Heart left ventricle (tissue), 16 donors: ENCODE measurements at places on chromosomes 16 and 17.
A peak's percentile ranks its signal among the peaks of the same experiment; 100 is the strongest.

- DNase-seq, result no peak
Measured at GRCh38 chr17:703081-703875, 11.4 kb downstream of the VPS53 start.

DNA sequence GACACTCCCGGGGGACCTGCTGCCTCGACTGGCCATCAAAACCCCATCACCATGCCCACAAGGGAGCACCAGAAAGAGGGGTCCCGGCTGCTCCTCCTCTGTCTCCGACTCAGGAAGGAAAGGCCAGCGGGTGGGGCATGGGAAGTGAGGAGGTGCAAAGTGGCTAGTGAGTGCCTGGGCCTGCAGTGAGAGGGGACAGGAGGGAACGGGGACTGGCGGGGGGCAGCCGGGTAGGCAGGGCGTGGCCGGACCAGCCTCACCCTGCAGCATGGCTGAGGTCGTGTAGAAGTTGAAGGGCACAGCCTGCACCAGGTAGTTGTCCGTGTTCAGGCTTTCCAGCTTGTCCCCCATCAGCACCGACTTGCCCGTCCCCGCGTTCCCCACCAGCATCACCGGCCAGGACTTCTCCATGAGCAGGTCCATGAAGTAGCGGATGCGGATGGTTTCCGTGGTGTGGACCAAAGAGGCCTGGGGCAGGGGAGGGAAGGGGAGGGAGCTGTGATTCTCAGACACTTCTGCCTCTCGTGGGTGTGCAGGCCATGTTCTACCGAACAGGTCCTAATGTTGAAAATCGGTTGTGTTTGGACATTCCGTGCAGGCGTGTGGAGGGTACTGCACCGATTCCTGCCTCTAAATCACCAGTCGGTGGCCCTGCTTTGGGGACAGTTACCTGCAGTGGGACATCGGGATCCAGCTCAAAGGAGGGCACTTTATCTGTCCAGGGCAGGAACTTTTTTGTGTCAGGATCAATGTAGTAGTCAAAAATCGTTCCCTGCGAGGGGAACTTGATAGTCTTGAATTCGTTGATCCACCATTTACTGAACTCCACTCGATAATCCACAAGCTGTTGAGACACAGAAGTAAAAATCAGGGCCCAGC lies 91.7 kb downstream of the DNAH17 start:
- no peak for DNase-seq

GRCh38 chr17:22459331-22459952 lies 767.1 kb downstream of the KCNJ18 start:
- DNase-seq, result no peak

DNA sequence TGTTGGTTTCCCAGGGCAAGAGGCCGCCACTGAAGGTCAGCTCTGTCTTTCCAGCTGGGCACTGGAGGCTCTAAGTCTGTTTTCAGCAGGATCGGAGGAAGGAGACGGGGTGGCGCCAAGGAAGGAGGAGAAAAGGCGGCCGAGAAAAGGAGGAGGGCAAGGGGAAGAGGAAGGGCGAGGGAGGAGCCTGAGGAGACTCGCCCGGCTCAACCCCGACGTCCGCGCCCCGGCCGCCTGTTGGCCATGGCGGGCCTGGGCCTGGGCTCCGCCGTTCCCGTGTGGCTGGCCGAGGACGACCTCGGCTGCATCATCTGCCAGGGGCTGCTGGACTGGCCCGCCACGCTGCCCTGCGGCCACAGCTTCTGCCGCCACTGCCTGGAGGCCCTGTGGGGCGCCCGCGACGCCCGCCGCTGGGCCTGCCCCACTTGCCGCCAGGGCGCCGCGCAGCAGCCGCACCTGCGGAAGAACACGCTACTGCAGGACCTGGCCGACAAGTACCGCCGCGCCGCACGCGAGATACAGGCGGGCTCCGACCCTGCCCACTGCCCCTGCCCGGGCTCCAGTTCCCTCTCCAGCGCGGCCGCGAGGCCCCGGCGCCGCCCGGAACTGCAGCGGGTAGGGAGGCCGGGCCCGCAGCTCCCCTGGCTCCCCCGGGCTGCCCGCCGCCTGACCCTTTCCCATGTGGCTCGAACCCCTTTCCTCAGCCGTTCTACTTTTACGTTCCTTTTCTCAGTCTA lies at the start of gene RNF135:
RNF135 (plus strand) TSS at position 209 of the 737 bp plus-strand sequence; CDS start at position 244, 35 bp downstream.
- peak; percentile 91 for DNase-seq

- DNase-seq, result no peak
Measured at GRCh38 chr17:45233423-45233924, 11.8 kb downstream of the FMNL1 start.

DNA sequence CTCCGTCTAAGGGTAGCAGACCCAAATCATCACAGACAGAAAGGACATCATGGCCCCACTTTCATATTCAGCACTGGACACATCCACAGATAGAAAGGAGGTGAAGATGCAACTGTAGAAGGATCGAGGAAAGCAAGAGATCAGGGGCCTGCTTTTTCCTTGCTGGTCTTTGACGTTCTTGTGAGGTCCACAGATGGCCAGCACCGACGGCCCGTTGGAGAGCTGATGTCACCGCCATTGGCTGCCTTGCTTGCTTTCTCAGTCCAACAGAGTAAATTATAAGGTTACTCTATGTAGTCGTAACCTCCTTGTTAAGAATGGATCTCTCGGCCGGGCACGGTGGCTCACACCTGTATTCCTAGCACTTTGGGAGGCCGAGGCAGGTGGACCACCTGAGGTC lies 5.1 kb upstream of the RBFOX3 start:
- no peak for DNase-seq

GRCh38 chr17:72705905-72706395 lies 386.5 kb downstream of the SLC39A11 start:
- no peak for DNase-seq

DNA sequence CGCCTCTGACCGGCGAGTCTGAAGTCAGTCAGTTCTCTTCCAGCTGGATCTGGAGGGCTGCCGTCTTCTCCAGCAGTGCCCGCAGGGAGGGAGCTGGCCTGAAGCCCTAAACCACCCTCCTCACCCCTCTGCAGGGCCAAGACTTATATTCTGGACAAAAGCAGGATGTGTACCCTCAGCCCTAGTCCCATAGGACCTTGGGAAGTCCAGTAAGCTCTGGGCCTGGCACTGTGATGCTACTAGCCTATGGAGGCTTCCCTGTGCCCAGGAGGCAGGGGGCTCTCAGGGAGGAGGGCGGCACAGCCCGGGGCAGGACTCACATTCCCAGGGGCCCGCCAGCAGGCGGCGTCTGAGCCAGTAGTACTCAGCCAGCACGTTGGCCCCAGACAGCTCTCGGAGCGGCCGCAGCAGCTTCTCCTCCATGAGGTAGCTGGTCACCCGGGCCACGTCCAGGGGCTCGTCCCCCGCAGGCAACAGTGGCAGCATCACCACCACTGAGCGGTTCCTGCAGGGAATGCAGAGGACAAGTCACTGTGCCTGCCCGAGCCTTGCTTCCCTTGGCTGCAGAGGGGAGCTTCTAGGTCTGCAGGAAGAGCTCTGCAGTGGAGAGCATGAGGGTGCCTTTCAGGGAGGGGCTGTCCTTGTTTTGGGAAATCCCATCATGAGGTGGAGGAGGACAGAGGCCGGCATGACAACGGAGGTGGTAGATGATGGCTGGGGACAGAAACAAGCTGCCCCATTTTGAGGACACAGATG lies 41.7 kb downstream of the RMI2 start:
- DNase-seq, result no peak

DNA sequence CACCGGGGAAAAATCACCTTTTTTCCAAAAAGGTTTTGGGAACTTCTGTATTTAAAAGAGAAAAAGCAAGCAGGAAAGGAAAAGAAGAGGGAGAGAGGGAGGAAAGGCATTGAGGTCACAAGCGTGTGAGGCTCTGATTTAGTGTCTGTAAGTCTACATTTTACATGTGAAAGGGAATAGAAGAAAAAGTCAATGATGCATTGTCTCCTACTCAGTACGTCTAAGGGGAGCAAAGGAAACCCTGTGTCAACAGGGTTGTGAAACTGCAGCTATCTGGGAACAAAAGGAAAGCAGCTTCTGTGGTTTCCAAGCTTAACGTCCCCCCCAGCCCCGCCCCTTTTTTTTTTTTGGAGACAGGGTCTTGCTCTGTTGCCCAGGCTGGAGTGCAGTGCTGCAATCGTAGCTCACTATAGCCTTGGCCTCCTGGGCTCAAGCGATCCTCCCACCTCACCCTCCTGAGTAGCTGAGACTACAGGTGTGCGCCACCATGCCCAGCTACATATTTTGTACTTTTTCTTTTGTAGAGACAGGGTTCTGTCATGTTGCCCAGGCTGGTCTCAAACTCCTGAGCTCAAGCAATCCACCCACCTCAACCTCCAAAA lies 1.8 kb upstream of the CDC42EP4 start:
- DNase-seq, result no peak

GRCh38 chr16:87414251-87414680 lies 22.1 kb downstream of the MAP1LC3B start:
- no peak for DNase-seq

DNA sequence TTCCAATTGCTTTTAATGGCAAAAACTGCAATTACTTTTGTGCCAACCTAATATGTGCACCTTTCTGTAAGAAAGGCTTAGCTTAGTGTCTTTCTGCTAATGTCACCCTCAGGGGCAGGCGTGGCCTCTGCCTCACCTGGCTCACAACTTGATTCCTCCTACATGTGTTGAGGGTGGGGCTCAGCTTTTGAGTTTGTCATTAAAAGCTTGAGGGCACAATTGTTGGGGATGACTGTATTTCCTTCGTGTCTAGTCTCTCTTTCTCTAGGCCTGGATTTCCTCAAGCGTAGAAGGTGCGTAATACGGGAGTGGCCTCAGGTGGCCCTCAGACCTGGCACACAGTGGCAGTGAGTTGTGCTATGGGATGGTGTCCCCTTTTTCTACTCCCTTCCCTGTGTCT lies 94.4 kb downstream of the CLEC16A start:
- DNase-seq, result no peak

DNA sequence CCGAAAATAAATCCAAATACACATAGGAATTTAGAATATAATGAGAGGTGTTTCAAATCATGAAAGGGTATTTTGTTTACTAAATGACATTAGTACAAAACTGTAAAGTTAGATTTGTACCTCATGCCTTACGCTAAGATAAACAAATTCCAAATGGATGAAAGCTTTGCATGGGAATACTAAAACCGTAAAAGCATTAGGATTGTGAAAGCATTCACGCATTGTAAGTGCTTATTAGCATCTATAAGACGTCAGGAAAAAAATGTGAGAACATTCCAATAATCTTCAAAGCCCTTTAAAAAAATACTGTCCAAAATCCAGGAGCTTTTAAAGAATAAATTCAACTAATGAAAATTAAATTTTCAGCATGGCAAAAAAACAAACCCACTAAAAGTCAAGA lies 24.8 kb upstream of the ALOX15 start:
- no peak for DNase-seq

DNA sequence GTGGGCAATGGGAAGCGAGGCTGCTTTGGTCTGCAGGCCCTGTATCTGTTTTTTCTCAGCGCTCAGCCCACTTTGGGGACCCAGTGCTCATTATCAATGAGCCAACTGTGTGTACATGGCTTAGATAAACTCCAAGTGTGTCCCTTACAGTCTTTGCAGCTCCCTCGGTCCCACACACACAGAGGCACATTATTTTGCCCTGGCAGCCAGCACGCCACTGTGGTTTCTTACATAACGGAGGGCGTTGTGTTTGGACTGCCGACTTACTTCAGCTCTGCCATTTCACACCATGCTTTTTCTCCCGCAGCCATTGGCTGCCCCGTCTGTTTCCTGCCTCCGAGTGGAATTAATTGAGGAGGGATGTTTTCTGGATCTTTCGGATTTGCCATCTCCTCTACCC lies 56.5 kb upstream of the CLEC18A start:
- DNase-seq, result no peak

DNA sequence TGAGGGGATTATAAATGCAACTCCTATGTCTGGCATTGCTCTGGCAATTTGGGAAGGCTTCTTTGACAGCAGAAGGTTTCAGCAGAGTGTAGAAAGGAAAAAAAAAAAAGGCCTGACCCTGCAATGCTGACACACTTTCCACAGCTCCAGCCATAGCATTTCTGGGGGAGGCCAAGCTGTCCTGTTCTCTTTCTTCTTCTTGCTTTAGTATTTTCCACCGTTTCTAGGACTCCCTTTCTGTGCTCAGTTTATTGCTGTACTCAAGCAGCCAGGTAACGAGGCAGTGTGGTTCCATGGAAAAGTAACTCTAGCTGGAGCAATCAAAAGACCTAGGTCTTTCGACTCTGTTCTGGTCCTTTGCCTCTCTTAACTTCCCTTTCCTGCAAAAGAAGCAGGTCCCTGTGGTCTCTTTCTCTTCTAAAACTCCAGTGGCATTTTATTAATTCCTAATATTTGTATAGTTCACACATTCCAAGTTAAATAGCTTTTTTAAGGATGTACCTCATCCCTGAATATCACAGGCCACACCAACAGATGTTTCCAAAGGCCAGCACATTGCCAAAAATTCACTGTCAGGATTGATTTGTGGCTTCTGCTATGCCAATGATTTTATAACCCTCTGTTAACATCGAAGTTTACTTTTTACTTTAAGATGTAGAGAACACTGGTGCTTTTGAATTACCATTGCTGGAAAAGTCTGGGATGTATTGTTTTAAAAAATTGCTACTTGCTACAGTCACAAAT lies 90.3 kb upstream of the BCAR1 start:
- no peak for DNase-seq

DNA sequence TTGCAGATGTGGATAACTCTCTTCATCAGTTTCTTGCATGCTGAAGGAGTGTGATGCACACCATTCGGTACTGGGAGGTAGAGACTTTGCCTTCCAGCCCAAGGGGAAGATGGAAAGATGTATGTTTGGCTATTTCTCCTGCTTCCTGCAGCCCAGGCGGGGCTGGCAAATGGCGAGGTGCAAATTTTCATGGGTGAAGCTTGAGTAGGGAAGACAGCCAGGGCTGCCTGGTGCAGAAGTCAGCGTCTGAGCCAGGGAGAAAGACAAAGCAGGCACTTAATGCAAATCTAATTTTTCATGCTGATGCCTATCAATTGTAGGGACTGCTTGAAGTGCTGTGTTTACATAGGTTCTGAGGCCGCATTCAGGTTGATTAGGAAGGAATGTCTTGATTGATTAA lies 384.7 kb upstream of the EEF2KMT start:
- DNase-seq, result no peak

- DNase-seq, result peak; percentile 67
Measured at GRCh38 chr17:42895185-42895555, 5.4 kb upstream of the G6PC1 start.

DNA sequence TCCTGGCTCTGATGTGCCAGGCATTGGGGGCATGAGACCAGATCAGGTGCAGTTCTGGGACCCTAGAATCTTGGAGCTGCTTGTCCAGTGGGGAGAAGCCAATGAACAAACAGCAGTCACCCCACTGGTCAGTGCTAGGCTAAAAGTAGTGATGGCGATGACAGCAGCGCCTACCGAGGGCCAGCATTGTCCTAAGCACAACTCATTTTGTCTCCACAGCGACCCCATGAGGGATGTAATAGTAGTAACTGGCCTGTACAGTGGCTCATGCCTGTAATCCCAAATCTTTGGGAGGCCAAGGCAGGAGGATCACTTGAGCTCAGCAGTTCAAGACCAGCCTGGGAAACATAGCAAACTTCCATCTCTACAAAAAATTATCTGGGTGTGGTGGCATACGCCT lies 6.2 kb downstream of the SMCR8 start:
- DNase-seq, result no peak
